ENCODE measurements at places on chromosomes 11 and 22. TPM values are rescaled to one million over a fixed set of nuclear protein-coding genes. Genes with fewer than 3 reads are reported as not detected.

Gene MUC5AC
- total RNA-seq = not detected

Gene MIOX
- not detected for total RNA-seq

Gene SCGB2A2
- not detected for total RNA-seq

Gene MAJIN
- total RNA-seq = not detected

Gene MN1
- 13.0 TPM for total RNA-seq

Gene MB
- total RNA-seq = 9,762 TPM

Measured in right atrium auricular region (tissue), 2 donors.